Smooth muscle cell of the coronary artery (primary cell): ENCODE measurements at places on chromosomes 2 and 18. TPM values are rescaled to one million over a fixed set of nuclear protein-coding genes. Genes with fewer than 3 reads are reported as not detected.

Gene CPS1
- 11.1 and 28.2 TPM in 2 replicates for total RNA-seq

Gene ERBB4
- under 0.01 and 5.0 TPM in 2 replicates for total RNA-seq

Gene ACTG2
- 0.35 and 0.60 TPM in 2 replicates for total RNA-seq

Gene TPO
- total RNA-seq, result not detected in 2 replicates

Gene PRSS56
- total RNA-seq, result not detected in 2 replicates

Gene B3GNT2
- 4.7 and 21.8 TPM in 2 replicates for total RNA-seq

Gene CCDC102B
- 7.6 and 16.9 TPM in 2 replicates for total RNA-seq

Gene ELOA2
- not detected in 2 replicates for total RNA-seq

Gene VIT
- total RNA-seq, result 0.15 and 7.1 TPM in 2 replicates

Gene TTL
- total RNA-seq, result 26.8 and 28.0 TPM in 2 replicates

Gene PLEKHH2
- total RNA-seq, result 0.60 and 2.1 TPM in 2 replicates

Gene LRRC30
- not detected in 2 replicates for total RNA-seq

Gene CYTIP
- total RNA-seq, result 0.08 and 0.23 TPM in 2 replicates

Gene SCTR
- not detected in 2 replicates for total RNA-seq

Gene NYAP2
- not detected in 2 replicates for total RNA-seq

Gene SCYGR4
- total RNA-seq, result under 0.01 TPM in 1 of 2 replicates, not detected in the other

Gene HOXD10
- total RNA-seq, result not detected in 2 replicates

Gene SRD5A2
- not detected in 2 replicates for total RNA-seq

Gene PTGR3
- 6.8 and 12.5 TPM in 2 replicates for total RNA-seq

Gene DNAH7
- 0.53 and 0.94 TPM in 2 replicates for total RNA-seq

Gene SFT2D3
- 1.6 and 4.2 TPM in 2 replicates for total RNA-seq

Gene BOLA3
- 7.5 and 24.2 TPM in 2 replicates for total RNA-seq

Gene COL3A1
- 1,200 and 2,738 TPM in 2 replicates for total RNA-seq

Gene SUMO1
- total RNA-seq, result 66.5 and 104 TPM in 2 replicates

Gene RSAD2
- 0.08 and 0.82 TPM in 2 replicates for total RNA-seq
